ENCODE measurements at places on chromosomes 11 and 22. TPM values are rescaled to one million over a fixed set of nuclear protein-coding genes. Genes with fewer than 3 reads are reported as not detected.

DNA sequence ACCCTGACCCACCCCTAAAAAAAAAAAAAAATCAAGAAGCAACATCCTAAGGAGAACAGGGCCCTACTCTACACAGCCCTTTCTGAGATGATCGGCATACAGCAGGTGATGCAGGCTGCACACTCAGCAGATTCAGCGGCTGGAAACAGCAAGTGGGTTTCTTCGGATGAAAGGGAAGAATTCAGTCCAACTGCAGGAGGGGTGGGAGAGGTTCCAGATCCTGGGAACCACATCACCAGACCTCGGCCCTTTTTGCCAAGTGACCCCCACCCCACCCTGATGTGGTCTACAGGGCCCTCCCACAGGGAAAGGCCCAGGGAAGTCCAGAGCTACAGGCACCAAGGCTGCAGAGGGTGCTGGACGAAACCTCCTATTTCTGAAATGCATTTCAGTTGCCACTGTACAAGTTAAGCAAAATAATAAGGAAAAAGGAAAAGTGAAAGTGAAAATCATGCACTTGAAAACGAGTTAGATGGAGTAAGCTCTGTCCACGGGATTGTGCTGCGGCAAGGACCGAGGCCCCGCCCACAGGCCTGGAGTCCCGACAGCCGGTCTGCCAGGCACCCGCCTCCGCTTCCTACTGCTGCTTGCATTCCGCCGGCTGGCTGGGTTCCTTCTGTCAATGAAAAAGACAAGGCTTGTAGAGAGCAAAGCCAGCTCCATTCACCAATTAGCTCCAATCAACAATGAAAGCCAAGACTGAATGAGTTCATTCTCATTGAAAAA lies 16.0 kb upstream of the PHLDA2 start:
- peak; percentile 98 for DNase-seq

DNA sequence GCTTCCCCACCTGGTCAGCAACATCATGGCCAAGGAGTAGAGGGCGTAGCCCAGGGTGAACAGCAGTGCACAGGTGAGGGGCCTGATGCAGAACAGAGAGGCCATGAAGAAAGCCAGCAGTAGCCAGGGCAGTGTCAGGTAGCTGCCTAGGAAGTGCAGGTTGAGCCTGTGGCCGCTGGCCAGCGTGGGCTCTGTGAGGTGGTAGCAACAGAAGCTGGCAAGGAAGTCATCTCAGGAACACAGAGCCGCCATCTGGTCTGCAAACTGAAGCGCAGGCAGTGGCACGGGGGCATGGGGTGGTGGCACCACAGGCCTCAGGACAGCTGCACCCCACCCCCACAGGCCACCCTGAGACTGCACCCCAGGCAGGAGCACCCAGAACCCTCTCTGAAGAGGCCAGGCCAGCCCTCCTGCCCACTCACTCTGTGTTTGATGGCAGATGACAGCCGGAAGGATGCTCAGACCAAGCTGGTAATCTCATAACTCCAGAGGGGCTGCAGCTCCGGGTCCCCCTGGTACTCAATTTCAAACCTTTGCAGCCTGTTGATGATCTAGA lies 95.3 kb downstream of the MED15 start:
- DNase-seq: no peak

GRCh38 chr11:19605520-19606371 lies 106.9 kb upstream of the NAV2 start:
- DNase-seq: peak; percentile 49

- no peak for DNase-seq
Observed at GRCh38 chr11:20854215-20854955, 185.0 kb downstream of the NELL1 start.

GRCh38 chr22:40593460-40594273 lies 42.9 kb downstream of the MRTFA start:
- DNase-seq: no peak

- no peak for DNase-seq
Observed at GRCh38 chr11:76825726-76826396, 34.9 kb upstream of the ACER3 start.

DNA sequence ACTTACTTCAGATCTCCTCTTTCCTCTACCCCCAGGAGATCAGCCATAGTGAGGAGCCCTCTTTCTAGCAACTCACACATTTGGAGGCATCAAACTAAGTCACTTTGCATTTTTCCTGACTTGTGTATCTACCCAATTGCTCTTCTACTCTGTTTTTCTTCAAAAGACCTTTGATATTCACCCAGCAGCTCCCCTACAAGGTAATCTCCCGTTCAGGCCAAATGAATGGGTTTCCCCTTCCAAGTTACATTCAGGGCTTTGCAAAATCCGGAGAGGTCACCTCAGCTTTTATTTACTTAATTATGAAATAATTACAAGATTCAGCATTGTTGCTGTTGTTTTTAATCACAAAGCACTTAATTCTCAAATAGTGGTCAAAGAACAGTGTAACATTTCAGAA lies 6.1 kb downstream of the LARGE1 start:
- no peak for DNase-seq

- no peak for DNase-seq
Observed at GRCh38 chr11:103585911-103586310, 450.5 kb upstream of the DDI1 start.

- DNase-seq: peak; percentile 37
Observed at GRCh38 chr22:41925783-41926460, 684 bp downstream of the TNFRSF13C start.

SSTR3 gene
- 0.11 TPM for total RNA-seq

PRG2 gene
- 0.71 TPM for total RNA-seq

SIPA1 gene
- 19.2 TPM for total RNA-seq

SELENOO gene
- total RNA-seq: 33.3 TPM

WT1 gene
- total RNA-seq: not detected

ANO5 gene
- 9.6 TPM for total RNA-seq

Measured in thyroid gland (tissue), 4 donors.